Endothelial cell (in vitro differentiated cells): ENCODE measurements at places on chromosomes 7 and 10.
A peak's percentile ranks its signal among the peaks of the same experiment; 100 is the strongest.

GRCh38 chr10:7534480-7534852 is 123.6 kb upstream of the SFMBT2 start:
- DNase-seq: no peak

GRCh38 chr7:41517771-41518170 is 185.1 kb downstream of the INHBA start:
- DNase-seq: no peak

DNA sequence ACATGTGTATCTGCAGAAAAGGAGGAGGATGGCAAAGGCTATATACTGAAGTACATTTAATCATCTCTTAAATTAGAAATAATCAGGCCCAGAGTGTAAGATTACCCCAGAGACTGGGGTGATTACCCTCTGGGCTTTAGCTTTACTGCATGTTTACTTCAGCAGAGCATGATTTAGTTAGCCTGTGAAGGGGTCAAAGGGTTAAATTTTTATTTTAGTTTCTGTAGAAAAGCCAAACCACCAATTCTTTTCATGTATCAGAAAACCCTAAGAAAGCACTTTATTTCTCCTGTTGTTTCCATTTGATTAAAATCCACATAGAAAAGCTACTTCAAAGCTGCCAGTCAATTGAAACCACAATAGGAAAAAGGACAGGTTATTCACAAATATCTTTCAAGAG is 101.5 kb upstream of the LSM8 start:
- no peak for DNase-seq

DNA sequence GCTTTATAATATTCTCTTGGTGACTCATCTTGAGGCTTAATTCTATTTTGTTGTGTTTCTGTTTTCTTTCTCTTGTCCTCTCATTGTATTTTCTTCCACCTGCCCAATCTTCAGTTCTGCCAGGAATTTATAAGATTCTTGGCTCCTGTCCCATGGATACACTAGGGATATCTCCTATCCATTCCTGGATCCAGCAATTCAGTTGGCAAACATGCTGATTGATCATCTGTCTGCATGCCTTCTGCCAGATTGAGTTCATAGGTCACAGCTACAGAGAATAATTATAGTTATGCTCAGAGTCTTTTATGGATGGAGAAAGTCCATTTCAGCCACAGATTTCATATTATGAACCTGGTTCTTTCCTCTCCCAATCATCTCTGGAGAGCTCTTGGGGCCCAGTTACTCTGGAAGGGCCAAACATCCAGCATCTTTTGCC is 140.4 kb upstream of the MAGI2 start:
- no peak for DNase-seq

- DNase-seq: no peak
These were observed 31.8 kb downstream of the EPDR1 start for GRCh38 chr7:37952240-37952639.

- DNase-seq: no peak
These were observed 55.2 kb downstream of the EGFR start for GRCh38 chr7:55073976-55074528.

GRCh38 chr10:112570585-112570984 is 123.6 kb downstream of the VTI1A start:
- no peak for DNase-seq

DNA sequence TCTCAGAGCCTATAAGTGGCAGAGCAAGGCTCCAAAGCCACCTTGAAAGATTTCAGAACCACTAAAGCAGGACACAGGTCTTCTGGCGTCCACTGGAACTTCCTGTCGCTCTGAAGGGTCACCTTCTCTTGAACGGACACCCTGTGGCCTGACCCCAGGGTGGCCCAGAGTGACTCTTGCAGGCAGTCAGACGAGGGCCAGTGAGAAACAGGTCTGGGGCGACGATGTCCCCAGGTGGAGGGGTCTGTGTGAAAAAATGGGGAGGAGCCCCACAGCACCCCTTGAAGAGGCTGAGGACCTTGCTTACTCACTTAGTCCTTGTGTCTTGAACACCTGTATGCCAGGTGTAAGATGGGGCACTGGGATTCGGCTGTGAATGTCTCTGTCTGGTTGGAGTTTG is 946 bp upstream of the RASGEF1A start:
- DNase-seq: no peak

DNA sequence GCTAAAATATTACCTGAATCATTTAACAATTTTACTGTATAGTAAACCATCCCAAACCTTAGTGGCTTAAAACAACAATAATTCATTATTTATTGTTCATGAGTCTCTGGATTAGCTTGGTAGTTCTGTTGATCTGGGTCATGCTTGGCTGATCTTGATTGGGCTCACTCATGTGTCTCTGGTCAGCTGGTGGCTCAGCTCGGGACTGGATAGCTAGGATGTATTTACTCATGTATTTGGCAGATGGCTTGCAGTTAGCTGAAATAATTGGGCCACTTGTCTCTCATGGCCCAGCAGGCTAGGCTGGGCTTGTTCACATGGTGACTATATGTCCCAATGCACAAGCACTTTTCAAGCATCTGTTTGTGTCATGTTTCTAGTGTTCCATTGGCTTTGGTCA is 262.8 kb downstream of the BBS9 start:
- no peak for DNase-seq

GRCh38 chr7:41315764-41316163 is 387.1 kb downstream of the INHBA start:
- DNase-seq: peak; percentile 26

- no peak for DNase-seq
These were observed 16.8 kb upstream of the HBP1 start for GRCh38 chr7:107152011-107152410.

- no peak for DNase-seq
These were observed 166.3 kb downstream of the RNF133 start for GRCh38 chr7:122532406-122533269.

- DNase-seq: no peak
These were observed 151.8 kb upstream of the TPK1 start for GRCh38 chr7:144987686-144988085.

DNA sequence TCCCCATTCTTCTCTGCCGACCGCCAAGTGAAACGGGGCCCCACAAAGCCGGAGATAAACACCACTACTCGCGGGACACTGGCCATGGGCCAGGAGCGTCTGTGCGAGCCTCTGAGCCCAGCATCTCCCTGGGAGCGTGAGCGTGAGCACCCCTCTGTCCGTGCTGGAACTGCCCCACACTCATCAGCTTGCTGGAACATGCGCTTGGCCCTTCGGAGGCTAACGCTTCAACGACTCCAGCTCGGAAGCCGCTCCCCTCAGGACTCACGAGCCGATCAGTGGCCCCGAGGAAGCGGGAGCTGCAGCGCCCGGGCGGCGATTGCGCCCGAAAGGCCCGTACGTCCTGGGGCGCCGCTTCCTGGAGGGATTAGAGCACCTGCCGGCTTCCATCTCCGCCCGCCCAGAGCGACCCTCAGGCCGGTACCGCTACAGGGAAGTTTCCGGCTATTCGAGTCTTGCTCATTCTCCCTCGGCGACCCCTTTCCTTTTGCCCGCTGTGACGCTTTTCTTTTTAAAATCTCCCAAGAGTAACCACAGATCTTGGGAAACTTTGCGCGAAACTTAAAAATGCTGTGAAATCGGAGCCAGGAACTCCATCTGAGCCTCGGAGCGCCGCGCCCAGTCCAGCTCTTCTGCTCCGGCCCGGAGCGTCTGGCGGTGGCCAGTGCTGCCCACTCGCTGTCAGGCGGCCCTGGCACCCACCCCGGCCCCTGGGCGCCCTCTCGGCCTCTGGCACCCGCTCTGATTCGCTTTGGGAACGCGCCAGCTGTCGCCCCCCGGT is 1.0 kb downstream of the TLL2 start:
- peak; percentile 38 for DNase-seq
